Activated T-cell treated with anti-CD3 and anti-CD28 coated beads for 4 hours (primary cell): ENCODE measurements at places on chromosomes 4 and X.

- DNase-seq, result no peak
These were observed 97.9 kb downstream of the COX18 start for GRCh38 chr4:72971572-72971971.

- no peak for DNase-seq
These were observed 1507.1 kb downstream of the C4orf33 start for GRCh38 chr4:130603043-130603442.

- no peak for DNase-seq
These were observed 14.8 kb downstream of the SOWAHB start for GRCh38 chr4:76883147-76883546.

DNA sequence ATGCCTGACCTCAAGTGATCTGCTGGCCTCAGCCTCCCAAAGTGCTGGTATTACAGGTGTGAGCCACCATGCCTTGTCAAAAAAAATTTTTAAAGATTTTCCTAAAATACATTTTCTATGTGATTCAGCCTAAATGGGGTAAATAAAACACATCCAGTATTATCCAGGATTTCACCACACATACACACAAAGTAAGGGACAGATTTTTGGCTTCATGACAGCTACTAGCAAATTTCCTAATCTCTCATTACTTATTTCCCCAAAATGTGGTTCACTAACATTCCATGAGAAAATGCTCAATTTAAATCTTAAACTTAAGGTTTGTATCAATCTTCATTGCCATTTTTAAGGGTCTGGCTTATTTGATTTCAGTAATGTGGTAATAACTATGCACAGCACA, 348.5 kb upstream of the INTU start:
- DNase-seq, result no peak

GRCh38 chr4:14841801-14842768, 160.2 kb upstream of the CPEB2 start:
- DNase-seq, result no peak

- no peak for DNase-seq
These were observed 86.0 kb upstream of the NPFFR2 start for GRCh38 chr4:71945791-71946190.
